ENCODE measurements at places on chromosomes 4 and X.

GRCh38 chr4:8131210-8131609 lies 27.4 kb downstream of the ABLIM2 start:
- DNase-seq, result no peak

DNA sequence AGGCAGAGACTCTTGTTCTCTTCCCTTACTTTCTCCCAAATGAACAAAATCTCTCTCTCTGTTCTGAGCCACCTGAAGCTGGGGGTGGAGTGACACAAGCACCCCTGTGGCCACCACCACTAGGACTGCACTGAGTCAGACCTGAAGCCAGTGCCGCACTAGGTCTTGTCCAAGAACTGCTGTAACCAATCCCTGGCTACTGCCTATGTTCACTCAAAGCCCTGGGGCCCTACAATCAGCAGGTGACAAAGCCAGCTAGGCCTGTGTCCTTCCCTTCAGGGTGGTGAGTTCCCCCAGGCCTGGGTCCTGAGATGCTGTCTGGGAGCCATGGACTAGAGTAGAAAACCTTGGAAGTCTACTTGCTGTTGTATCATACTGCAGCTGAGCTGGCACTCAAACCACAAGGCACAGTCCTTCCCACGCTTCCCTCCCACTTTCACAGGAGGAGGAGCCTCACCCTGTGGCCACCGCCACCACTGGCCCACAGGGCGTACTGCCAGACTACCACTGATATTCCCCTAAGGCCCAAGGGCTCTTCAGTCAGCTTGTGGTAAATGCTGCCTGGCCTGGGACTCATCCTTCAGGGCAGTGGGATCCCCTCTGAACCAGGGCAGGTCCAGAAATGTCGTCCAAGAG lies 119.1 kb downstream of the RTL9 start:
- DNase-seq, result no peak

DNA sequence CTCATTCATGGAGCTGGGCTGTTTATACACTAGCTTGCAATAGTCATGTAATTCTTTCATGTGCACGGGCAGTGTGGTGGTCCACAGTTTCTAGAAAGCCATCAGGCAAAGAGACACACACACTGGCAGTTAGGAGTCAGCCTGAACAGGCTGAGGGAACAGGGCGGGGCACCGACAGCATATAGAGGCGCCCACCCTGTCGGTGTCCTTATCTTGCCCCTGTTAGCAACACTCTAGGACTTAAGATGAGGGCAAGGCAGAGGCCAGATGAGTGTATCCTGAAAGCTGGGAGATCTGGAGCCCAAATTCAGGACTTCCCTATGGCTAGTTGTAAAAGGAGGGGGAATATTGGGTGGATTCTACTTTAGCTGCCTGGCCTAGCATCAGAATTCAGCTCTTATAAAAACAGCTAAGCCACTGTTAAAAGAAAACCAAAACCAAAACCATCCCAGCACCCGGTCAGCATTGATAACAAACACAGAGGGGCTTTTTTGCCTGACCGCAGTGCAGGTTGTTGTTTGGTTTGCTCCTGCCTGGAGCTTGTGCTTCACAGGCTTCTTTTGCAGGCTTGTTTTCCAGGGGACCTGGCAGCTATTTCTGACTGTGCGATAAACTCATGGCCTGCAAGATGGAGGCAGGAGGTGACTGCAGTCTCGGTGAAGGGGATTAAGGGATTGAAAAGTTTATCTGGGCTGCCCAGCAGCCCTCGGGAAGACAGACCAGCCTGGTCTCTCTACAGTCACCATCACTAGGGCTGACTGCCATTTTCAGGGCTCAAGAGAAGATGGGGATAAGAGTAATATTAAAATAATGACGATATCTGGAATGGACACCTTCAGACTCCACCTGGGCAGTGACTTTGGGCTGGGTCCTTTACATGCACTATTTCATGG lies 638.9 kb downstream of the MID1IP1 start:
- no peak for DNase-seq

DNA sequence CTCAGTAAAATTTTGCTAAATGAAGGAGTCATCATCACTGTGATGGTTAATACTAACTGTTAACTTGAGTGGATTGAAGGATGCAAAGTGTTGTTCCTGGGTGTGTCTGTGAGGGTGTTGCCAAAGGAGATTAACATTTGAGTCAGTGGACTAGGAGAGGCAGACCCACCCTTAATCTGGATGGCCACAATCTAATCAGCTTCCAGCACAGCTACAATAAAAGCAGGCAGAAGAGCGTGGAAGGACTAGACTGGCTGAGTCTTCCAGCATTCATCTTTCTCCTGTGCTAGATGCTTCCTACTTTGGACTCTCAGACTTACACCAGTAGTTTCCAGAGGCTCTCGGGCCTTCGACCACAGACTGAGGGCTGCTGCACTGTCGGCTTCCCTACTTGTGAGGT lies 21.3 kb upstream of the WDR44 start:
- no peak for DNase-seq

DNA sequence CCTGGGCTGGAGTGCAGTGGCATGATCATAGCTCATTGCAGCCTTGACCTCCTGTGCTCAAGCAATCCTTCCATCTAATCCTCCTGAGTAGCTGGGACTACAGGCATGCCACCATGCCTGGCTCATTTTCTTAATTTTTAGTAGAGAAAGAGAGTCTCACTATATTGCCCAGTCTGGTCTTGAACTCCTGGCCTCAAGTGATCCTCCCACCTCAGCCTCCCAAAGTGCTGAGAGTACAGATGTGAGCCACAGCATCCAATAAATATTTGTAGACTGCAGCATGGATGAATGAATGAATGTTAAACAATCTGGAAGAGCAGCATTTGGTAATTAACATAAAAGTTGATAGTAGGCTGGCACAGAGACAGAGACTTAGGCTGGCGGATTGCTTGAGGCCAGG lies 20.0 kb downstream of the KLB start:
- no peak for DNase-seq

- no peak for DNase-seq
Observed at GRCh38 chr4:140343303-140343702, 30.1 kb upstream of the SCOC start.

- no peak for DNase-seq
Observed at GRCh38 chrX:102975016-102975415, 37.9 kb downstream of the RAB40AL start.

GRCh38 chrX:19958552-19959486 lies 32.0 kb downstream of the BCLAF3 start:
- no peak for DNase-seq

- DNase-seq, result no peak
Observed at GRCh38 chr4:89324671-89325070, 17.1 kb upstream of the GPRIN3 start.

GRCh38 chr4:67546004-67546356 lies 677 bp upstream of the CENPC start:
- no peak for DNase-seq

GRCh38 chr4:27684610-27685011 lies 824.0 kb downstream of the STIM2 start:
- DNase-seq, result no peak

All from AG04449 (cell line).